Osteocyte (in vitro differentiated cells): ENCODE measurements at places on chromosomes 12 and 14. TPM values are rescaled to one million over a fixed set of nuclear protein-coding genes. Genes with fewer than 3 reads are reported as not detected.

The CMKLR1 gene
- 47.5 and 48.5 TPM in 2 replicates for total RNA-seq

The KERA gene
- not detected in 2 replicates for total RNA-seq

The PLEKHD1 gene
- 0.08 and 0.10 TPM in 2 replicates for total RNA-seq

The TNFRSF1A gene
- 170 and 188 TPM in 2 replicates for total RNA-seq

The OR4E2 gene
- not detected in 2 replicates for total RNA-seq

The FOXM1 gene
- total RNA-seq, result 14.9 and 17.4 TPM in 2 replicates

The RD3L gene
- total RNA-seq, result not detected in 2 replicates
